ENCODE measurements at places on chromosomes 13 and 19. TPM values are rescaled to one million over a fixed set of nuclear protein-coding genes. Genes with fewer than 3 reads are reported as not detected.

GRCh38 chr13:90801621-90802020, 545.9 kb upstream of the MIR17HG start:
- DNase-seq, result no peak

GRCh38 chr19:3407556-3408516, 41.5 kb downstream of the NFIC start:
- DNase-seq, result peak; percentile 38

DNA sequence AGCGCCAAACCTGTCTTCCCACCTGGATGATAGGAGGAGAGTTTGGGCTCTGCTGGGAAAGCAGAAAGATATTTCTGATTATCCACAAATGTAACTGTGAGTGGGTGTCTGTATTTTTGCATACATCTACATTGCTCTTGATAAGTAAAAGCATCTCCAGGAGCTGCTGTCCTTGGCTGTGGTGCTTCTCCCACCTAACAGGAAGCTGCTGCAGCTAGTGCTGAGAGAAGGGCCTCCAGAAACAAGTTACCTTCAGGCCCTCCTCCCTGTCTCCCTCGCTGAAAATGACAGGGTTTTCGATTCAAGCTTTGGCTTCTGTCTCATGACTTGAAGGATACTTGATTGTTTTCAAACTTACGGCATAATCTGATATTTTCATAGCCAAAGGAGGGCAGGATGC, 90.1 kb downstream of the FOXO1 start:
- no peak for DNase-seq

Gene KLK14
- total RNA-seq, result not detected

Gene LRRC8E
- 7.4 TPM for total RNA-seq

Data from fibroblast of villous mesenchyme (primary cell).